ENCODE measurements at places on chromosomes 1 and 21. TPM values are rescaled to one million over a fixed set of nuclear protein-coding genes. Genes with fewer than 3 reads are reported as not detected.

GRCh38 chr1:151902858-151903257 is 6.5 kb downstream of the THEM4 start:
- DNase-seq, result no peak

- no peak for DNase-seq
Measured at GRCh38 chr1:50568782-50569181, 145.5 kb upstream of the DMRTA2 start.

DNA sequence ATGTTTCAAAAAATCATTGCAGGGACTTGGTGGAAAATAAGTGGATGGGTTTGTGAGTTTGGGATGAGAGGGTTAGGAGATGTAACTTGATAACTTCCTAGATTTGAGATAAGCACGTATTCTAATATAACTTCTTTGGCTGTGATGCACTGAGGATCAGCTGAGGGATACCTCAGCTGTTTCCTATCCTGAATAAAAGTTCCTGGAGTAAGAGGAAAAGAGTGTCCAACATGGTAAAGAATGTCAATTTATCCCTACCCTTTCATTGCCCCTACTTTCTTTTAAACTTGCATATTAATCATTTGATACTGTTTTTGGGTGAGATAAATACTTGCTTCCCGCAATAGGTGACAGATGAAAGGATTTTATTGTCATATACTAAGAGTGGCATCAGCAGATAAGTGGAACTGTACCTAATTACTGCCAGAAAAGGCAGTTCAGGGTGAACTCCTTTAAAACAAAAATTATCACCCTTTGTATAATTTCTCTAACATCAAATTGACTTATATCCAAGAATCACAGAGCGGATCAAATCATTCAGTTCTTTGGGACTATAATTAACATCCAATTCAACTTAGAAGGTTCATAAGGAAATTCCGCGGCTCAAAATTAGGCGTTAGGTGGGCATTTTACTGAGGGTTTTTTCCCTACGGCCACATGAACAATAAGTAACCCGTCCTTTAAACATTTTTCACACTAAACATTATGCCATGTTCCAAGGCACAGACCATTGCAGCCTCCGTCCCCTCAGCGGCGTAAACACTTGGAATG is 1.4 kb upstream of the SUCO start:
- DNase-seq, result no peak

Gene PLEKHO1
- 142 TPM for total RNA-seq

- no peak for DNase-seq
Measured at GRCh38 chr1:55037733-55038551, 1.4 kb upstream of the PCSK9 start.

DNA sequence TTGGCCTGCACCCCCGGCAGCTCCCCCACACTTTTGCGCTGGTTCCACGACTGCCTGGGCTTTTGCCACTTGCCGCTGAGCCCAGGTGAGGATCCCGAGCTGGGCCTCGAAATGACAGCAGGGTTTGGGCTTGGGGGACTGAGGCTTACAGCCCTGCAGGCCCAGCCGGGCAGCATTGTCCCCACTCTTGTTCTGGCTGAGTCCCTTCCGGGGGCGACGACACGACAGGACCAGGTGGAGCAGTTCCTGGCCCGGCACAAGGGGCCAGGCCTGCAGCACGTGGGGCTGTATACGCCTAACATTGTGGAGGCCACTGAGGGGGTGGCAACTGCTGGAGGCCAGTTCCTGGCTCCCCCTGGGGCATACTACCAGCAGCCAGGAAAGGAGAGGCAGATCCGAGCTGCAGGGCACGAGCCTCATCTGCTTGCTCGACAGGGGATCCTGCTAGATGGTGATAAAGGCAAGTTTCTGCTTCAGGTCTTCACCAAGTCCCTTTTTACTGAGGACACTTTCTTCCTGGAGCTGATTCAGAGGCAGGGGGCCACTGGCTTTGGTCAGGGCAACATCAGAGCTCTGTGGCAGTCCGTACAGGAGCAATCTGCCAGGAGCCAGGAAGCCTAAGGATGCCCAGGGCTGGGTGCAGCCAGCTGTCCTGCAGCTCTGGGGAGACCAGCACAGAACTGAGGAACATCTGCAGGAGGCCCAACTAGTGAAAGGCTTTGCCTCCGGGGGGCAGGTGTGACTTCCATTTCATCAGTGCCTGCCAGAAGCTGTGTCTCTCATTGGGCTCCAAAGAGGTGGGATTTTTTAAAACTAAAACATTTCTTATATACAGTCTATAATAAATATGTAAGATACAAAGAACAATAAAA is 1.2 kb downstream of the HPDL start:
- no peak for DNase-seq

Gene CLDN14
- not detected for total RNA-seq

DNA sequence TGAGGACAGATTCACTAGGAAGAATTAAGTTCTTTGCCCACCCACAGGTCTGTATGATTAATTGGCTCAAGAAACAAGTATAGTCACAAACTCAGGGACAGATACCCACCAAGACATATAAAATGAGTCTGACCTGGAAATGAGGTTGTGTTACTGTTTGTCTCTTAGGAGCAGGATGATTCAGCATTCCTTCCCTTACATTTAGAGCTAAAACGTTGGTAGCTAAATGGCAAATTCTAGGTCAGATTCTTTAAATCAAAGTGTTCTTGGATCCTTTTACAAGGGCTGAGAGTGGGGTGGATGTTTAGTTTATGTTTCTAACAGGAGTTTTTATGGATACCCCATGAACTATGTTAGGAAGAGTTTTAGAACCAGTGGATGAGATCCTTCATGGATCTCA is 4.7 kb downstream of the RIMKLA start:
- DNase-seq, result no peak

Gene FTCD
- 13.4 TPM for total RNA-seq

DNA sequence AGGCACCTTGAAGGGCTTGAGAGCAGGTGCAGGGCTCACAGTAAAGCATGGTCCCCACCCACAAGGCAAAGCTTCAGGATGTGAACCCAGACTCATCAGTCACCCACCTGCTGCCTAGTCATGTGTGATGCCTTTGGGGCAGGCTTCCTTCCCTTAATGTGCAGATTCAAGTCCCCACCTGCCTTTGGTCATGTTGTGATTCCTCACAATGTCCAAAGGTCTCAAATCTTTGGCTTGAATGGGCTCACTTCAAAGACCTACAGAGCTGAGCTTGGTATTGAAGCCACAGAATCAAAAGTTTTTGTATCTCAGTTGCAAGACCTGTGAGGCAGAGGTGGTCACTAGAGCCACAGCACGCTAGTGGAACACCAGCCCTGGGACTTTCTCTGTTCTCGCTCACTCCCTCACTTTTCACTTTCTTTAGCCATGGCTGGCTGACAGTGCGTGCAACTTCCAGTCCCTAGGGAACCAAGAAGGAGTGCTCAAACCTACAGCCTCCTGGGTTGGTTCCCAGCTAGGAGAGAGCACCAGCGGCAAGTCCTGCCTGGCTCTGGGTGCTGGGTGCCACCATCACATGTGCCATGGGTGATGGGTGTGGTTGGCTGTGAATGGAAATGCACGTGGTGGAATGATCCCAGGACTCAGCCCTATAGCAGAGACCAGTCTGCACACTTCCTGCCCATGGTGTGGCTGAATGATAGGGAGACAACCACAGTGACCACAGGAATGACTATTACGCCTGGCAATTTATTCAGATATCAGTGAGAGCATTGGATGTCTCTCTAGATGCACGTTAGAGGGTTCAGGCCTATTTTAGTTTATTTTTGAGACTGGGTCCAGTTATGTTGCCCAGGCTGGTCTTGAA is 26.4 kb upstream of the CLIC6 start:
- no peak for DNase-seq

Gene CRYBG2
- total RNA-seq, result 2.2 TPM

Gene KRTAP10-4
- total RNA-seq, result not detected

GRCh38 chr1:87766737-87767136 is 438.1 kb downstream of the LMO4 start:
- DNase-seq, result no peak

GRCh38 chr1:3787349-3787715 is 9.0 kb downstream of the LRRC47 start:
- DNase-seq, result no peak

Gene HPCAL4
- not detected for total RNA-seq

DNA sequence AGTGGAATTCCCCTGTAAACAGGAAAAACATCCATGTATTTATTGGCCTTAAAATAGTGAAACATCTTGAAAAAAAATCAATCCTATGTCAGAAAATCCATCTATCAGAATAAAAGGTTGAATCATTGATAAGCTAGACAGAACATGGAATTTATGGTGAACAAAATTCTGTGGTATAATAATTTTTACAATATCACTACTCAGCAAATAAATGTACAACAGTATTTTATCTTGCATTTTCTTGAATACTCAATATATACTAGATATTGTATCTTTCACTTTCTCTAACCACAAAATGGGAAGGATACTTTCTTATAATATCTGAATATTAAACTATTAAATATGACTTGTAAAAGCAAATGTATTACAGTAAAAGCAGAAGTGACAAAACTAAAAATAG is 5.7 kb upstream of the UBE4B start:
- DNase-seq, result no peak

DNA sequence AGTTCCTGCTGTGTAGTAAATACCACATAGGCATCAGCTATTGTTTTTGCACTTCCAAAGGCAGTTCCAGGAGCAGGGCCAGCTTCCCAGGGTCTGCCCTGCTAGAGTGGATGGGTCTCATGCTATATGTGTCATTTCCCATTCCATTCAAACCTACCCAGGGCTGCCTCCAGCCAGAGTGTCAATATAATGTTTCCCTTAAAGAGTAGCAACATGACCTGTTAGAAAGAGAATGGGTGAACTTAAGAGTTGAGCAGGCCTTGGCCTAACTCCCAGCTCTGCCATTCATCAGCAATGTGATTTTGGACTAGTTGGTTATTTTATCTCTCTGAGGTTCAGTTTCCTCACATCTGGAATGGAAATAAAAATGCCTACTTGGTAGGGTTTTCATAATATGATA is 44.9 kb downstream of the RAB3B start:
- DNase-seq, result no peak

Measured in glutamatergic neuron (in vitro differentiated cells).